Omental fat pad (tissue), 4 donors: ENCODE measurements at places on chromosomes 6 and 20.

DNA sequence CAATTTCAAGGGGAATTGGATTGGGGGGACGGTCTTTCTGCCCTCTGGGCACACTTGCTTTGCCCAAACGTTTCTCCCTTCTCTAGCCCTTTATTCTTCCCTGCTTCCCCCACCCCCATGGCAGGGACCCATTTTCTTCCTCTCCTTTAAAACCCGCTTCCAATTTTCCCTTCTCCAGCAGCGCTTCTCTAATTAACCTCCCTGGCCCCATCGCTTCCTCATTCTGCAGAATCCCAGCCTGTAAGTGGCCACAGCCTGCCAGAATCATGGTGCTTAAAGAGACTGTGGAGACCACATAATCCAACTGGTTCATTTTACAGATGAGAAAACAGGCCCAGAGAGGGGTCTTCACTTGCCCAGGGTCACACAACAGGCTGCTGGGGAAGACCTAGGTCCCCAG lies 61.4 kb downstream of the CPNE5 start:
- no peak for DNase-seq

- no peak for DNase-seq
Observed at GRCh38 chr6:35148167-35148741, 7.1 kb upstream of the TCP11 start.

DNA sequence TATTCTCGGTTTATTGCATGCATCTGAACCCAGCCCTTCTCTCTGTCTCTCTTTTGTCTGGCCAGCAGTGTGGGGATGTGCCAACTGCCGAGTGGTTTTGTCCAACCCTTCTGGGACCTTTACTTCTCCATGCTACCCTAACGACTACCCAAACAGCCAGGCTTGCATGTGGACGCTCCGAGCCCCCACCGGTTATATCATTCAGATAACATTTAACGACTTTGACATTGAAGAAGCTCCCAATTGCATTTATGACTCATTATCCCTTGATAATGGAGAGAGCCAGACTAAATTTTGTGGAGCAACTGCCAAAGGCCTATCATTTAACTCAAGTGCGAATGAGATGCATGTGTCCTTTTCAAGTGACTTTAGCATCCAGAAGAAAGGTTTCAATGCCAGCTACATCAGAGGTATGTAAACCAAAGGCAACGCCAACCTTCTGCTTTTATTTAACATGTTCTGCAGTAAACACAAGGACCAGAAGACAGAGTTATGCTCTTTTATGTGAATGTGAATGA lies 65.8 kb downstream of the ADGRG6 start:
- no peak for DNase-seq

GRCh38 chr6:25359191-25359861 lies 80.2 kb downstream of the CARMIL1 start:
- DNase-seq = no peak

DNA sequence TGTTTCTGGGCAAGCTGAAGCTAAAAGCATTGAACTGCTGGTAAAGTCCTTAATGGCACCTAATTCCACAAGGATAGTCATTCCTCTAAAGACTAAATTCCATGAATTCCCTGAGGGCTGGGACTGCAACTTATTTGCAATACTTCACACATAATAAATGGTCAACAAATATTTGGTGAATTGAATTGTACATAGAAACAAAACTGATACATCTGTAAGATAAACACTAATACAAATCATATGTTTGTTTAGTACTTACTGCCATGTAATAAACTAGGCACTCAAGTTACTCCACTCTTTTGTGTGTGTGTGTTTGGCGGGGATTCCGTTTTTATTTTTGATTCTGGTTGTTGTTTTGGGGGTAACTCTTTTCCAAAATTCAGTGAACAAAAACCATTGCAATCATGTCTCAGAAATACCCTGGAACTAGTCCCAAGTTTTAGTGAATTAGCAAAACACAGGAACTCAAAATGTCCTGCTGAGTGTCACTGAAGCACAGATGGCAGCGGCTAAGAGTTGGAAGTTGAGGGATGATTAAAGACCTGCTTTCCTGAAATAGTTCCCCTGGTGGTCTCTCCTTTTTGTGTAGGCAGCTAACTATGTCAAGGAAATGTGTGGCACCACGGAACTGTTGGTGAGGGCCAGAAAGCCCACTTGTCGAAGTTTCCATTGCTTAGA lies 74.8 kb upstream of the SNRPB2 start:
- no peak for DNase-seq

DNA sequence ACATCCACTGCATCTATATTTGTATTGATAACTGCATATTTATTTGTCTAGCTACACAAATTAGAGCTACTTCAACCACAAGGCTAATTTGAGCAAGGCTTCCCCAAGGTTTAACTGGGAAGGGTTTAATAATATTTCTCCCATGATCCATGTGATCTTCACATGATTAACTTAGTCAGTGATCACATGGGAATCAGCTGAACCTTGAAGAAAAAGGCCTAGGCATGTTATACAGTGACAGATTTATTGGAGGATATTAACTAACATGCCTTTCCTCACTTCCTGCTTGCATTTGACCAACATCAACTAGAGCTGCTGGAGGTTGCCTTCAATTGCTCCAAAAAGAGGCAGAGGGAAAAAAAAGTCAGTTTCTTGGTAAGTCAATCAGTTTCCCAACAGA lies 417.0 kb downstream of the HAO1 start:
- DNase-seq = no peak

DNA sequence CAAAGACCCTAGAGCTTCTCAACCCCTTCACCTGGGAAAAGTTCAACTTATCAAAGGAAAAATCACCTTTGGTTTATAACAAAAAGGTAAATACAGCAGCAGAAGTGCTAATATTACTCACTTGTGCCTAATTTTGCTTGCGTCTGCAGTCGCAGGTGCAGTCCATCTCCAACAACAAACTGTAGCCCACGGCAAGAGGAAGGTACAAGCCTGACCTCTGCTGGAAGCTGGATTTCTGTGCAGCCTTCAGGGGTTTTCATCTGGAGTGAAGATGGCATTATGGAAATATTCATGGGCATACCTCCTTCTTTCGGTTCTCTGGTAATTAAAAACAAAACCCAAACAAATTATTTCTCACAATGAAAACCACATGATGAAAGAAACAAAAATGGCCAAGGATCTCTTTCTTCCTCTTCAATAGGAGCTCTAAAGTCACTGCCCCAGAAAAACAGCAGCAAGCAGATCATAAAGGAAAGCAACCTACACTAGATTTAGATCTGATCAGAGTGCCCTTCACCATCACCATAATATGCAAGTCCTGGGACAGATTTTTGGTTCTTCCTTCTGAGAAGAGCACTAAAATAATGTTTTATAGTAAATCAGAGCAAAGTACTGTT lies 7.8 kb downstream of the UBE3D start:
- no peak for DNase-seq

- no peak for DNase-seq
Observed at GRCh38 chr6:108254433-108255410, 6.1 kb downstream of the SNX3 start.

DNA sequence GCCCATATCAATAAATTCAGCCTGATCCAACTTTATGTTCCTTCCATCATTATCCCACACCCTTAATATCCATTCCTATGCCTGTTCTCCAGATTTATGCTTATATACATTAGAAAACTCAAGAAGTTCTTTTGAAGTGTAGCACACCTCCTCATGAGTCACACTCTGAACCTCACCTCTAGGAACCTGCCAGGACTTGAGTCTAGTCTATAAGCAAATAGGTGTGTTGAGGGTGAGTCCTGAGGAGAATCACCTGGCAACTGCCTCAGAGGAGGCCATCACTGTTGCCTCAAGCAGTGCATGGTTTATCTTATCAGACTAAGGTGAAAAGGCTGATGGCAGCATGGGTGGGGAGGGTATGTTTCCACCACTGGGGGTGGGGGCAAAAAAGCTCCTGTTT lies 496.7 kb downstream of the C6orf118 start:
- no peak for DNase-seq

- no peak for DNase-seq
Observed at GRCh38 chr6:45657226-45657625, 279.5 kb upstream of the SUPT3H start.

GRCh38 chr6:119436583-119436982 lies 87.0 kb upstream of the MAN1A1 start:
- no peak for DNase-seq

DNA sequence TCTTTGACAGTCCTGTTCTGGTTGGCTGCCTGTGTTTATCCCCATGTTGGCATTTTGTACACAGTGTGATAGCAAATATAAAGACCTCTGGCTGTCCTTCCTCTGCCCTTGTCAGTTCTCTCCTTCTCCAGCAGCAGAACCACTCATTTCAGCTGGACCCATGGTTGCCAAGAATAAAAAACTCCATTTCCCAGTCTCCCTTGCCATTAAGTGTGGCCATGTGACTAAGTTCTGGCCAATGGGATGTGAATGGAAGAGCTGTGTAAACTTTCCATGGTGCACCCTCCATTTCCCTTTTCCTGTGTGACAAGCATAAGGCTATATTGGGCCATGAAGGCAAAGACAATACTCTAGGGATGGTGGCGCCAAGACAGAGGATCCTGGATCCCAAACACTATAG lies 78.4 kb upstream of the TBC1D7 start:
- DNase-seq = no peak

DNA sequence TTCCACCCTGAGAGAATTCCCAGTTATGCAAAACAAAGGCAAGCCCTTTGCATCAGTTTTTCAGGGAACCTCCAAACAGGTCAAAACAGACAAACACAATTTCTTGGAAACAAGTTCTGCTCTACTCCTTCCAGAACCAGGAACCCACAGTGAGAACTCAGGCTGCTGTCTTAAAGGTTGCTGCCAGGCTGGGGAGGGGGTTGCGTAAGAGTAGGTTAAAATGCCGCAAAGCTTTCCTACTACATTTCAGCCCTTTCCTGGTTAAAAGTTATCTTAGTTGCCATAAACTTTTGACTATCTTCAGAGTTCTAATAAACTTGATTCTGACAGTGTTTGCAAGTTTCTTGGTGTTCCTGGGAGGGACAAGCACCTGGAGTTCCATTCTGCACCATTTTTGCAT lies 33.8 kb downstream of the KPNA5 start:
- DNase-seq = no peak

- no peak for DNase-seq
Observed at GRCh38 chr20:53408691-53409446, 184.8 kb downstream of the ZNF217 start.

DNA sequence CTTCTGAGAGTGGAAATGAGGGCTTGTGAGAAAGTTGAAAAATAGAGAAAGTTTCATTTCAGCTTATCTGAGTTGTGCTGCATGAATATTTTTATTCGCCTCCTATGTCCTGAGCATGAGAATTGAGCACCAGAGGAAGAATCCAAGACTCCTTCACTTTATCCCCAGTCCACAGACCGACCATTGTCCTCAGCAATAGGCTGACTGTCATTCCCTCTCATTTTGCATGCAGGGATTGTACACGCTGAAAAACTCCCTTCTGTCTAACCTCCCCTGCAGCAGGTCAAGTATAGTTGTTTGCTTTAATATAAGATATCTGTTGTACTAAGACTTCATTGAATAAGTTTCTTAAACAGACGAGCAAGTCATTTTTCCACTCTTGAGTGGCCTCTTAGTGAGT lies 437.6 kb downstream of the PRKN start:
- no peak for DNase-seq

GRCh38 chr6:125951323-125951722 lies 5.2 kb upstream of the HINT3 start:
- no peak for DNase-seq

GRCh38 chr6:11833626-11834592 lies 55.3 kb upstream of the ADTRP start:
- no peak for DNase-seq

GRCh38 chr6:89433252-89434149 lies 549 bp downstream of the ANKRD6 start:
- no peak for DNase-seq

DNA sequence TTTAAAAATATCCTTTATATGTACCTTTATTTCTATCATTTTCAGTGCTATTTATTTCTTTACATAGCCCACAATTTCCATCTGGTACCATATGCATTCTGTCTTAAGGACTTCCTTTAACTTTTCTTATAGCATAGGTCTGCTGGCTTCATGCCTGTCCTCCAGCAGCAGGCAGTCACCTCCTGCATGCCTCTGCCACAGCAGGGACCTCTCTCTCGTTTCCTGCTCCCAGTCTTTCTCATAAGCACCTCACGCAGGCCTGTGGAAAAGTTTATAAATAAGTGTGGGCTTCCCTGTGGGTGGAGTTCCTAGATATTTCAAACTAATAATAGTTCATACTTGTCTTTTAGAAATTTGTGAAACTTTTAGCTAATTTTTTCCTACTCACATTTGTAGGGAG lies 133.9 kb downstream of the KCNQ5 start:
- no peak for DNase-seq

- DNase-seq = no peak
Observed at GRCh38 chr6:45084257-45084656, 243.9 kb upstream of the RUNX2 start.

- DNase-seq = no peak
Observed at GRCh38 chr6:15515660-15516375, 147.0 kb downstream of the DTNBP1 start.

DNA sequence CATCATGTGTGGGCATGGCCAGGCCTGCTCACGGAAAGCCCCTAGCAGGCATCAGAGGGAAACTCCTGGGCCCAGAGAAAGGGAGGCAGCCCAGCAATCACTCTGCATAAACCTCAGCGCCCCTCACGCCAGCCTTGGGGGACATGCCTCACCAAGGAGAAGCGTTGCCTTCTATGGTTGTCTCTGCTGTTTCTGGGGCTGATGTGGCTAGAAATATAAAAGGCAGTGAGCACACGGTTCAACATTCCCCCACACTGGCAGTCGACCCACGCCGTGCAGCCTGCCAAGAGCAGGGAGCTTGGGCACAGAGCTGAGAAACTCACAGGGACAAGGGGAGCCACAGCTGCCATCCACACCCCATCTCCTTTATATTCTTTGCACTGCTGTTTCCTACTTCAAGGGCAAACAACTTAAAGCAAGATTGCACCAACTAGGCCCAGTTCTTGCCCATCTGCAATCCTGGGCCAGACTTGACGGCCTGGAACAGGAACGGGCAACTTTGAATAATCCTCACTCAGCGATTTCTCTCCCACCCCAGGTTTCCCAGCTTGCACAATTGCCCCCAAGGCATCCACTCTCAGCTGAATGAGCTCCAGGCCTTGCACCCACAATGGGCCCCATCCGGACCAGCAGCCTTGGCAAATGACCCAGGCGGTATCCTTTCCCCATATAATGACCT lies 35.5 kb upstream of the FOXC1 start:
- DNase-seq = no peak

- no peak for DNase-seq
Observed at GRCh38 chr6:97189767-97190166, 93.2 kb downstream of the MMS22L start.

DNA sequence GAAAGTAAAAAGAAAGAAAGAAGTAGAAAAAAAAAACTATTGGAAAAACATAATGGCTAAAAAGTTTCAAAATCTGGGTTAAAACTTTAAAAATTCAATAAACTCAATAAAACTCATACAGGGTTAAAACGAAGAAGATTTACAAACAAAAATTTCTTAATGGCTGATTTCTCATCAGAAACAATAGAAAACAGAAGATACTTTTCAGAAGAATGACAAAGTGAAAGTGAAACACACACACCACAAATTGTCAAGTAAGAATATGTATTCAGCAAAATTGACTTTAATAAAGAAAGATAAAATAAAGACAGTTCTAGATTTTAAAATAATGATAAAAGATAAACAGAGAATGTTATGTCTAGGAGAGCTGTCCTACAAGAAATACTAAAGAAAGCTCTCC lies 618.9 kb upstream of the GJE1 start:
- no peak for DNase-seq

GRCh38 chr20:13017235-13017634 lies 8.5 kb downstream of the SPTLC3 start:
- no peak for DNase-seq
